ENCODE measurements at places on chromosomes 4 and X. TPM values are rescaled to one million over a fixed set of nuclear protein-coding genes. Genes with fewer than 3 reads are reported as not detected.

Gene PWWP3B
- not detected for polyA plus RNA-seq

Gene SSX1
- not detected for polyA plus RNA-seq

GRCh38 chr4:112523008-112523721 lies 7.2 kb upstream of the NEUROG2 start:
- DNase-seq = no peak

Gene SLC7A11
- polyA plus RNA-seq = not detected

DNA sequence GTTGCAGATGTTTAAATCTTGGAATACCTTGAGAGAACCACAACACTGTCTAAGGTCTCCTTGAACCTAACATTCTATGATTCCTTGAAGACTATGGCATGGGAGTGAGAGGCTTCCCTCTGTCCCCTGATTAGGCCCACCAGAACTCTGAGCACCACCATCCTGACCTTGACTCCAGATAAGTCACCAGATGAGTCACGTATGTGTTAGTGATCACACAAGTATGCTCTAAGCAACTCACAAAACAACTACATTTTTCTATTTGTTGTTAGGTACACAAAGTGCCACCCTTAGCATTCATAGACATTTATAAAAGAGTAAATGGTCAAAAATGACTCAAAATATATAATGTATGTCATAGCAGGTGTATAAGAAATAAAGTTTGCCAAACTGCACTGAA lies 252.9 kb upstream of the CXXC4 start:
- no peak for DNase-seq

DNA sequence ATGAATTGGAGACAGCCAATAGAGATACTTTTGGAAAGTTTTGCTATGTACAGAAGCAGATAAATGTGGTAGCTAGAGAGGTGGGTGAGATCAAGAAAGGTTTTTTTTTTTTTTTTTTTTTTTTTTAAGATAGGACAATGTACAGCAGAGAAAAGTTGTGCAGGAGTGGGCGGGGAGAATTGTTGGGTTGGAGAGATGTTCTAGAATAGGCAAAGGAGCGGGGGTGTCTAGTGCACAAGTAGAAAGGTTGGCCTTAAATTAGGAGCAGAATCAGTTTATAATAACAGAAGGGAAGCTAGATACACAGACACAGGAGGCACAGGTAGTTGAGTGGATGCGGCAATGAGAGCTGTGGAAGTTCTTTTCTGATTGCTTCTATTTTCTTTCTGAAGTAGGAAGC lies 66.2 kb upstream of the PGK1 start:
- DNase-seq = no peak

Gene TCEAL5
- polyA plus RNA-seq = not detected

Gene CPE
- polyA plus RNA-seq = not detected

DNA sequence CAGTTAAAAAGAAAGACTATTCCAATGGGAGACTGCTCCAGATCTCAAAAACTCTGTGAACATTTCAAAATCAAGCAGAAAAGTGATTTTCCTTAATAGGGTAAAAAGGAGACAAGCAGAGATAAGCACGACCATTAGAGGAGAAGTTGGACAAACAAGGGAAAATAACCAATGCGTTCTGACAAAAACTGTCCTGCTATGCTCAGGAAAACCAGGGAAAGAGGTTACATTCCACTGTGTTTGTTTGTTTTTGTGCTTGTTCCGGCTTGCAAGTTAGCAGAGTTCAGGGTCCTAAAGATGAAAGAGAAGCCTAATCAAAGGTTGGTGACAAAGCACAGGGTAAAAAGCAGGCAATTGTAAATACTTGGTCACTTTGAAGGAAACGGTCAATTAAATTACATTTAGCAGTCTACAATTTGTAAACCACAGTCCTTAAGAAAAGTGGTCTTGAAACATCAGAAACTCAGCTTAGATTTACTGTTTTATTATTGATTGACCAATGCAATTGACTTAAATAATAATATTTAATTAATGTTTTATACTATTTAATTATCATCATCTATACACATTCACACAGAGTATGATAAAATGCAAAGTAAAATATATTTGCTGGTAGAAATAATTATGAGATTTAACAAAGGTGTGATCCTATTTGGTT lies 186.2 kb upstream of the CPXCR1 start:
- no peak for DNase-seq

GRCh38 chr4:141645611-141646340 lies 9.4 kb downstream of the IL15 start:
- DNase-seq = no peak

- no peak for DNase-seq
These were observed 124.0 kb downstream of the PRKX start for GRCh38 chrX:3589474-3589873.

- DNase-seq = no peak
These were observed 33.7 kb downstream of the GABRB1 start for GRCh38 chr4:47065051-47065481.

Gene ZIC3
- not detected for polyA plus RNA-seq

Gene P2RY4
- polyA plus RNA-seq = not detected

- no peak for DNase-seq
These were observed 120.5 kb downstream of the AFF1 start for GRCh38 chr4:87055311-87055710.

DNA sequence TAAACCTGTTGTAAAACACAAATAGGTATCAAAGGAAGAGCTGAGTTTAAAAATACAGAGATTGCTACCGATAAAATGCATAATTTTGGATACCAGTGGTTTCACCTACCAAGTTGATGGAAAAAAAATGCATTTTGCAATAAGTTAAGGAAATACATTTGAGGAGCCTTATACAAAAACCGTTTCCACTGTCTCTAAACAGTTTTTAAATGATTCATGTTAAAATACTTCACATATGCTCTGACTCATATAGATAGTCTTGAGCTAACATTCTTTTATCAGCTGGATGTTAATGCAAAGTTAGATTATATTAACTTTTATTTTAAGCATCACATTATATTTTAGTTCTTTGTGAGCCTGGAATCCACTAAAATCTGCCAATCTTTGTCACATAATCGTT lies 50.6 kb upstream of the ANKRD17 start:
- DNase-seq = no peak

GRCh38 chr4:17491196-17491595 lies 20.7 kb downstream of the QDPR start:
- DNase-seq = no peak

DNA sequence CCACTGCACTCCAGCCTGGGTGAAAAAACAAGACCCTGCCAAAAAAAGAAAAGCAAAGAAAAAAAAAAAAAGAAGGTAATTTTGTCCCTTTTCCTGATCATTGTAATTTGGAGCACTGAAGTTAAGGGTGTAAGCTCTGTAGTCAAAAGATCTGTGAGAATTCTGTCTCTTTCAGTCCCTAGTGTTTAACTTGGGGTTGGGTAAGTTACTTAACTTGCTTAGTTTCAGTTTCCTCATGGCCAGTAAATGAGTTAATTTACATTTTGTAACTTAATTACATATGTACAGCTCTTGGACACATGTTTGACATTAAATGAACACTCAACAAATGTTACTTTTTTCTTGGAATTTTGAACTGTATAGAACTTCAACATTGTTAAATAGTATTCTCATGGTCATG lies 10.9 kb upstream of the UBE2K start:
- no peak for DNase-seq

DNA sequence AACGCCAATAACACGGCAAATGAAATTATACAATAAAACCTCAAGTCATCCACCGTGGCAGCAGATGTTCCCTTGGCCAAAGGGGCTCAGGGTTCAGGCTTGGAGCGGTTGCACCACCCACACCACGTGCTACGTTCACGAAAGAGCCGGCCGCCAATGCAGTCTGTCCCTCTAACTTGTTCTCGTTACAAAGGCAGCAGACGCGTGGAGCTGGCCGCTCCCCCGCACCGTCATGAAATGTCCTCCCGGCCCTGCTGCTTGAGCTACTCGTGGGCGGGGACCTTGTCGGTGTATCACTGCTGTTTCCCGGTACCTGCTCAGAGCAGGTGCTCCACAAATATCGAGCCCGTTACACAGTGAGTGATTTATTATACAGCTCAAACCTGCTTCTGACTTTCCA lies 36.4 kb upstream of the MAN2B2 start:
- no peak for DNase-seq

Gene TCEAL2
- 1.8 TPM for polyA plus RNA-seq

DNA sequence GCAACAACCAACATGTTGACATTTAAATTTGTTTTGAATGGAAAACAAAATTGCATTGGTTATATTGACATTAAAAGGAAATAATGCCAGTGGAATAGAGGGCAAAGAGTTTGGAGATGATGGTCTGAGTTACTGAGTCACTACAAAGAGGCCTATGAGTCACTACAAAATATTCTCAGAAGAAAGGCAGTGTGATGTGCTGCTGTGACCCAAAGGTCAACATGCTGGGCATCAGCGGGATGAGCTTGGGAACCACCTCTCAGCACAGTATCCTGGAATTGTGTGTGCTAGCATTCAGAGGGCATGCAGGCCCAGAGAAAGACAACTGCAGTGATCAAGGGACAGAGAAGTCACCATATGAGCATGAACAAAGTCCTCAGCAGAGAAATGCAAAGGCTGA lies 2.8 kb downstream of the CMC4 start:
- no peak for DNase-seq

DNA sequence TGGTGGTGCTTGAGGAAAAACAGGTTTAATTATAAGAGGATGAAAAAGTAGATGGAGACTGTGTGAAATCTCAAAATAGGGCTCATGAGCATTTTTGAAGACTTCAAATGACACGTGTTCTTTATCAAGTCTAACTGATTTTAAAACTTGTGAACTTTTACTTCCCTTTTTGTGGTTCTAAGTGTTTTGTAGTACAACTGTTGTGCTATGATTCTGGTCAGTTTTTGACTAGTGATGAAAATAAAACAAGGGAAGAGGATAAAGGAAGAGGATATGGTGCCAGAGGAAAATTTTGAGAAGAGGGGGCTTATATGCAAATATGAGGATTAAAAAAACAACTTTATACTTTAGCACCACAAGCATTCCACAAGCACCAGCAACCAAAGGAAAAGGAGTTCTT lies 644.0 kb downstream of the RPA4 start:
- DNase-seq = no peak

Gene CCNQ
- 37.6 TPM for polyA plus RNA-seq

- DNase-seq = no peak
These were observed 2.5 kb downstream of the PABPC1L2A start for GRCh38 chrX:73076838-73077237.

DNA sequence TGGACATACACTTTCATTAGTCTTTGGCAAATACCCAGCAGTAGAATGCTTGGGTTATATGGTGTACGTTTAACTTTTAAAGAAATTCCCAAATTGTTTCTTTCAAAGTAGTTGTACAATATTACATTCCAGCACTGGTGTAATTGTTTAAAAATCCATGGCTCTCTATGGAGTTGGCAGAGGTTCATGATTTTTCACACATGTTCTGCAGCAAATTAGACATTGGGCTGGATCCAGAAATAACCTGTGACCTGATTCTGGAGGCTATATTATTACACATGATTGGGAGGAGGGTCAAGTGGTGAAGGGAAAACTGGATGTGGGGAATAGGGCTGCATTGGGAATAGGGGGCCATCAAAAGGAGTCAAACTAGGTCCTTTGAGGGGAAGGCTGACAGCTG lies 41.9 kb downstream of the MAMLD1 start:
- DNase-seq = no peak

- no peak for DNase-seq
These were observed 1472.9 kb upstream of the TENM3 start for GRCh38 chr4:180770265-180770664.

DNA sequence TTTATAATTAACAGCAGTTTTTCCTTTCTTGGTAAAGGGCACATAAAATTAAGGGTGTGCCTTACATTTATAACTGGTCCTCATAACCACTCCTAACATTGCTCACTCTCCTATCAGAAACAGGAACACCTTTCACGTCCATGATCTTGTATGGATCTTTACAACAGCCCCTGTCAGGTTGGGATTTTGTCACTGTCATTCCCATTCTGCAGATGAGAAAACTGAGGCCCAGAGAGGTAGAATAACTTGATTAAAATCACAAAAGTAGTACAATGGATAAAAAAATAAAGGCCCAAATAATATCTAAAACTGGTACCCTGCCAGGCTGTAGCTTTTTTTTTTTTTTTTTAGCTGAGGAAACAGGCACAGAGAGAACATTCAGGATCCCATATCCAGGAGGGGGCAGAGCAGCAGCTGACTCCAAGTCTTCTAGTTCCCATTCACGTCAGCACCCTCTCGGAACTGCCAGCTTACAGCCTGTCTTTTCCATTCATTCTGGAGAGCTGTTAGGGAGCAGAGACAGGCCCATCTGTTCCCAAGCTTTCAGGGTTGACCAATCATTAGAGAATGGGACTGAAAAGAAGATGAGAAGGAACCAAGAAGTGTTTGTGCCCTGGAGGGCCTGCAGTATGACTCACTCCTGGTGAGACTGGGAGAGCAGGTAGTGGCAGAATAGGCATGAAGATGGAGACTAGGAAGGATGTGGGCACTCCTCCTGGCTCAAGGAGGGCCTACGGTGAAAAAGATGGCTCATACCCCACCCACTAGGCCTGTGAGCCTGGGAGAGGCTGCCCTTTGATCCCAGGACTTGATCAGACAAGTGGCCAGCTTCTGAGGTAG lies 7.3 kb downstream of the SUV39H1 start:
- DNase-seq = no peak

GRCh38 chr4:57073559-57073958 lies 36.6 kb downstream of the IGFBP7 start:
- no peak for DNase-seq

Gene ENOX2
- polyA plus RNA-seq = 17.4 TPM

All from naive thymus-derived CD8-positive, alpha-beta T cell (primary cell).